Central memory CD8-positive, alpha-beta T cell (primary cell): ENCODE measurements at places on chromosomes 2 and 18.

- DNase-seq, result no peak
Observed at GRCh38 chr2:52936029-52936428, 831.6 kb upstream of the CHAC2 start.

- no peak for DNase-seq
Observed at GRCh38 chr18:2325308-2325849, 245.9 kb downstream of the METTL4 start.

- no peak for DNase-seq
Observed at GRCh38 chr18:69961718-69962117, 14.0 kb upstream of the CD226 start.

DNA sequence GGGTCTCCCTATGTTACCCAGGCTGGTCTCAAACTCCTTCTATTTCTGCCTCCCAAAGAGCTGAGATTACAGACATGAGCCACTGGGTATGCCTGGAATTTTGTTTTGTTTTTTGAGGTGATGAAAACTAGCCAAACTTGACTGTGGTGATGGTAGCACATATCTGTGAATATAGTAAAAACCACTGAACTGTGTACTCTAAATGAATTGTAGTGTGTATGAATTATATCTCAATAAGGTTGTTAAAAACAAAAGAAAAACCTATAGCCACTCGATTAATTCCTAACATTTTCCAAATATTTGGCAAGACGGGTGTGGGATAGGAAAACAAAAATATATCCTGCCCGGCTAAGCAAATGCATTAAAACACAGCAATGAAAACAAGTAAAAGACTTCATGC lies 1302.3 kb upstream of the CHAC2 start:
- no peak for DNase-seq

DNA sequence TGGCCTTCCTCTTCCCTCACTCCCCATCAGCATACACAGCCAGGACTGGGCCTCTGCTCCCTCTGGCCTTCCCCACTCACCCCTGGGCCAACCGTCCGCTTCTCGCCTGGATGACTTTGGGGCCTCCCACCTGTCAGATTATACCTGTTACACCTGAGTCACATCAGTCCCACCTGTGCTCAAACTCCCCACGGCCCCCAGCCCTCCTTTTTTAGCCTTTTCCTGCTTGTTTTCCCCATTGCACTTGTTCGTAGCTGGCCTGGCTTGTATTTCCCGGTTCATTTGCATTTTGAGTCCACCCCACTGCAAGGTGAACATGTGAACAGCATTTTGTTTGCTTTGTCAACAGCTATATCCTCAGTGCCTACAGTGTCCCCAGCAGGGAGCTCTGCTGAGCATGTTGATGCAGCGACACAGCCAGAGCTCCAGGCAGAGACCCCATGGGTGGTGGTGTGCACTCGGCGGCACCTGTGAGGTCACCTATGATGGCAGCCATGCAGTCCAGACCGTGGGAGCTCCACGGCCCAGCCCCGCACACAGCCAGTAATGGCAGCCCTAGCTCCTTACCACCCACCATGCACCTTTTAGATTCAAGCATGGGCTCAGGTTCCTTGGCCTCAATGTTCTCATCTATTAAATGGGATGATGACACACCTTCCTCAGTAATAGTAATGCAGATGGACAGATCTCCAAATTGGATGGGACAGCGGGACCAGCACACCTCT lies 276.4 kb upstream of the HS6ST1 start:
- DNase-seq, result no peak
